ENCODE measurements at places on chromosomes 12 and 14. TPM values are rescaled to one million over a fixed set of nuclear protein-coding genes. Genes with fewer than 3 reads are reported as not detected.

- DNase-seq, result no peak
These were observed 134.9 kb upstream of the FOXN3 start for GRCh38 chr14:89551955-89552354.

GRCh38 chr14:21868442-21869046 lies 194.9 kb upstream of the OR4E1 start:
- no peak for DNase-seq

GRCh38 chr12:116018282-116018681 lies 259.2 kb downstream of the MED13L start:
- no peak for DNase-seq

DNA sequence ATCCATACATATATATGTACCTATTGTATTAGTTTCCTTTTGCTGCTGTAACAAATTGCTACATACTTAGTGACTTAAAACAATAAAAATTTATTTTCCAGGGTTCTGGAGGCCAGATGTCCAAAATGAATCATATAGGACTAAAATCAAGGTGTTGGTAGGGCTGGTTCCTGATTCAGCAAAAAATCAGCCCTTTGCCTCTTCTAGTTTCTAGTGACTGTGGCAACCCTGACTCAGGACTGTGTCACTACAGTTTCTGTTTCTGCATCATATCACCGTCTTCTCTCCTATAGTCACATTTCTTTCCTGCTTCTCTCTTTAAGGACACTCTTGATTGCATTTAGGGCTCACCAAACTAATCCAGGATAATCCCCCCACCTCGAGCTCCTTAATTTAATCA lies 386.3 kb upstream of the TBX3 start:
- DNase-seq, result no peak

- DNase-seq, result no peak
These were observed 6.2 kb upstream of the DHRS2 start for GRCh38 chr14:23629832-23630396.

- peak; percentile 32 for DNase-seq
These were observed 457 bp downstream of the SOCS2 start for GRCh38 chr12:93572712-93573551.

DNA sequence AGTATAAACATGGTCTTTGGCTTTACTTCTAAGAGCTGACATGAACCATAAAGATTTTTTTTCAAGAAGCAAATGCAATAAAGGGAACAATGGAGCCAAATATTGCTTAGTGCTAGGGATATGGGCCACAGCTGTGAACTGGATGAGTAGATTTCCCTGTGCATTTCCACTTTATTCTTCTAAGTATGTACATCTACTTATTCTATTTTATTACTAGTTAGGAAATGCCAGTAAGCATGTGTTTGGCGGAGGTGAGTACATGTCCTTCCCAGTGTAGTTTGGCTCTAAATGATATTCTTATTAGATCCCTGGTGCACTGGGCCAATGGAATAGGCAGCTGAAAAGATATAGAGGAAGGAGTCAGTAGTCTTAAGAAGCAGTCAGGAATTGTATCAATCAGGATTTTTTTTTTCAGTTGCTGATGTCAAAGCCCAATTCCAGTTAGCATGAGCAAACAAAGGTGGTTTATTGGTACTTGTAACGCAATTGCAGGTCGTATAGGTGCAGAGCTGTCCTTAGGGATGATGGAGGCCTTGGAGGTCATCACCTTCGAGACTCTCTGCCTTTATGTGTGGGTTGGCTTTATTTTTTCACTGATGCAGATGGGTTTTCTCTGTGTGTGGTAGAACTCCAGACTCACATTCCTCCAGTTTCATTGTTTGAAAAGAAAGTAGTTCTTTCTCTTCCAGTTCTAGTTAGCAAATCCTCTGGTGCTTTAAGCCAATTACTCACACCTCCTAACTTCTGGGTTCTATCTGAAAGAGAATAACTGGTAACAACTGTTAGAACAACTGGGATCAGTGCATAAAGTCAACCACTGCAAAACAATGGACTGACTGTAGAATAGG lies 139.0 kb upstream of the LRIG3 start:
- no peak for DNase-seq

- DNase-seq, result no peak
These were observed 21.8 kb downstream of the WNK1 start for GRCh38 chr12:774051-774614.

DNA sequence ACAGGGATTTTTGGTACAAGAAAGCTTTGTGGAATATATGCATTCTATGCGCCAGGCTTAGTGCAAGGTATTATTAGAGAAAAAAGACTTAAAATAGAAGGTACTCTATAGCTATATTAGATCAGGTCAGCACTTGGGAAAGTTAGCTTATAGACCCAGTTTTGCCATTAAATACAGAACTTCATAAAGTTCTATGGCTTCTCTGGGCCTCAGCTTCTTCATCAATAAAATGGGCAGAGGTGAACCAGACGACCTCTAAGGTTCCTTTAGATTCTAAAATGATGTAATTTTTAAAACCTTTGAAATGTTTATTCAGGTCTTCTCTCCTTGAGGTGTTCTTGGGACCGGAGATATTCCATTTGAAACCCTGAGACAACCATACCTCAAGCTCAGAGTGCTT lies 7.1 kb downstream of the CNPY2 start:
- no peak for DNase-seq

DNA sequence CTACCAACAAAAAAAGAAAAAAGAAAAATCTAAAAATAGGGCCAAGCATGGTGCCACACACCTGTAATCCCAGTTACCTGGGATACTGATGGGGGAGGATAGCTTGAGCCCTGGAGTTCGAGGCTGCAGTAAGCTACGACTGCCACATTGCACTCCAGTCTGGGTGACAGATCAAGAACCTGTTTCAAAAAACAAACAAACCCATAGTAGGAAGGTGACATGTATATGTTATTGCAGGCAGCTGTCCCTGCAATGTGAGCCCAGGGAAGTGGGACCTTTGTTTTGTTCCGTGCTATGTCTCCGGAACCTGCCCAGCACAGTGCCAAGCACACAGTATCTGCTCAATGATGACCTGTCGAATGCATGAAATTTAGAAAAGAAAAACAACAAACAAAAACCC lies 37.2 kb upstream of the YY1 start:
- no peak for DNase-seq

Gene WDHD1
- 1.3 TPM for total RNA-seq

Gene ZC2HC1C
- 10.5 TPM for total RNA-seq

Gene STON2
- total RNA-seq, result 8.3 TPM

Gene LTB4R
- total RNA-seq, result 1.8 TPM

Gene XPOT
- 27.8 TPM for total RNA-seq

Data from left ventricle myocardium inferior (tissue), 1 donor.